Neuronal stem cell (in vitro differentiated cells): ENCODE measurements at places on chromosomes 6 and 20.

- DNase-seq, result no peak
Measured at GRCh38 chr6:73006146-73006545, 219.2 kb downstream of the KHDC1L start.

GRCh38 chr6:133752129-133752528 lies 136.8 kb upstream of the TCF21 start:
- no peak for DNase-seq

DNA sequence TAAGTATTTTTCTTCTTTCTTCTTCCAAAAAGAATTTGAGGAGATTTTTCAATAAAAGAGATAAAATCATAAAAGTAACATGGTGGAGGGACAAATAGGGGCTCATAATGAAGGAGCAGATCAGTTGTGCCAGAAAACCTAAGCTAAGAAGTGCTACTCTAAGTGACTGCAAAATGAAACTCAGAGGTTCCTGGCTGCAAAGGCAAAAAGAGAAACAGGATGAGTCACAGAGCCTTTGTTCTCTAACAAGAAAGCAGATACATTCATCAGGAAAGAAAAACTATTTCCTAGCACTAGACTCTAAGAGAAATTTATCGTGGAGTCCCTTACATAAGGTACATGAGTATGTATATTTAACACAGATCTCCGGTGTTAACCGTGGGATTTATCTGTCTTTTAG lies 49.8 kb downstream of the TSHZ2 start:
- DNase-seq, result no peak

DNA sequence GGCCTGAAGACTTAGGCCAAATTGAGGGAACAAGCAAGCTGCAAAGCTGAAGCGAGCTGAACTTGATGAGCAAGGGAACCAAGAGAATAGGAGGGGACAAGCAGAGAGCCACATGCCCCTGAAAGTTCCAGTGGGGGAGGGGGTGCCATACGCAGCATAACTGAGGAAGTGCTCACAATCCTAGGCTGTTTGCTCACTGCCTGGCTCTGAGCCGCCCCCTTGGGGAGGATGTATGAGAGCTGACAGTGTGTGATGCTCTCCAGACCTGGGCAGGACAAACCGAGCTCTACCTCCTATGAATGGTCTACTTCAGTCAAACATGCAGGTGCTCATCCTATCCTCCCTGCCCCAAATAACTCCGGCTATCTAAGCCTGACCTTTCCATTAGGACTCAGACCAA lies 52.1 kb downstream of the FAXC start:
- no peak for DNase-seq

- no peak for DNase-seq
Measured at GRCh38 chr6:143538374-143538773, 26.9 kb upstream of the FUCA2 start.

- no peak for DNase-seq
Measured at GRCh38 chr20:32980131-32980941, 23.9 kb downstream of the SUN5 start.

- no peak for DNase-seq
Measured at GRCh38 chr20:17558154-17558940, 11.5 kb upstream of the DSTN start.
